Hematopoietic multipotent progenitor cell (in vitro differentiated cells): ENCODE measurements at places on chromosomes 1 and 21.

GRCh38 chr1:177274687-177275211 is 104.0 kb downstream of the BRINP2 start:
- no peak for DNase-seq

- no peak for DNase-seq
These were observed 608.8 kb upstream of the CHRM3 start for GRCh38 chr1:238777551-238777950.

GRCh38 chr1:87190402-87190801 is 138.3 kb upstream of the LMO4 start:
- no peak for DNase-seq

- DNase-seq = no peak
These were observed 6.8 kb downstream of the MIER1 start for GRCh38 chr1:66931590-66931989.

DNA sequence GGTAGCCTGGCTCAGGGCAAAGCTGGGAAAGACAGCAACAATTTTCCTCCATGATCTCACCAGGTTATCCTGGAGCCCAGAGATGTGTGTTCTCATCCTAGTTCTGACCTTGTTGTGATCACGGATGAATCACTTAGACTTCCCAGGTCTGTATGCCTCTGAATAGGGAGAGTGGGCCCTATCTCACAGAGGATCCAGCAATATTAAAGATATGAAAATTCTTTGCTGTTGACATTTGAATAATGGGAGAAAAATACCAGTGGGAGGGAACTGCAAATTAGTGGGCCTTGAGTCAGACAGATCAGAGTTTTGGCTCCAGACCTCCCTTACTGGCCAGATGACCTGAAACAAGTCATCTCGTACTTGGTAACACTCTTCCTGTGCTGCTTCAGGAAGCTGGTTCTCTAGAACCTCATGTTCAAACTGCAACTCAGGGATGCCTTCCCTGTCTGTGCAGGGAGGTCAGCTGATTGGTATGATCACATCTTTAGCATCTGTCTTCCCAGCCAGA is 32.8 kb upstream of the RNF19B start:
- no peak for DNase-seq

- DNase-seq = peak; percentile 96
These were observed at the start of gene IPO13 for GRCh38 chr1:43946236-43947060. IPO13 (plus strand) TSS chr1:43946950; CDS start chr1:43947601, 651 bp downstream.

DNA sequence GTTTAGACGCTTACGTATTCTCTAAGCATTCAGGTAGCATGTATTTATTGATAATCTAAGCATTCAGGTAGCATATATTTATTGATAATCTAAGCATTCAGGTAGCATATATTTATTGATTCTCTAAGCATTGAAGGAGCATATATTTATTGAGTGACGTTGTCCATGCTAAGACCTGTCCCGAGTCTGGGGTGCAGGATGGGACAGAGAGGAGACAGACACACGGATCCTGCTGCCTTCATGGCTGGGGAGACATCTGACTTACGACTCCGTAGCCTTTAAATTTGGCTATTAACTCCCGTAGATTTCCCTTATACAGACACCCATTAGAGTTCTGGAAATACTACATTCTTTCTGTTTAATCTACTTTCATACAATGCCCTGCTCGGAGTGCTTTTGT is 982 bp downstream of the SCCPDH start:
- DNase-seq = no peak

- peak; percentile 21 for DNase-seq
These were observed 13.1 kb upstream of the EXO1 start for GRCh38 chr1:241834733-241835377.

GRCh38 chr1:99659755-99660210 is 13.9 kb downstream of the PALMD start:
- DNase-seq = no peak

DNA sequence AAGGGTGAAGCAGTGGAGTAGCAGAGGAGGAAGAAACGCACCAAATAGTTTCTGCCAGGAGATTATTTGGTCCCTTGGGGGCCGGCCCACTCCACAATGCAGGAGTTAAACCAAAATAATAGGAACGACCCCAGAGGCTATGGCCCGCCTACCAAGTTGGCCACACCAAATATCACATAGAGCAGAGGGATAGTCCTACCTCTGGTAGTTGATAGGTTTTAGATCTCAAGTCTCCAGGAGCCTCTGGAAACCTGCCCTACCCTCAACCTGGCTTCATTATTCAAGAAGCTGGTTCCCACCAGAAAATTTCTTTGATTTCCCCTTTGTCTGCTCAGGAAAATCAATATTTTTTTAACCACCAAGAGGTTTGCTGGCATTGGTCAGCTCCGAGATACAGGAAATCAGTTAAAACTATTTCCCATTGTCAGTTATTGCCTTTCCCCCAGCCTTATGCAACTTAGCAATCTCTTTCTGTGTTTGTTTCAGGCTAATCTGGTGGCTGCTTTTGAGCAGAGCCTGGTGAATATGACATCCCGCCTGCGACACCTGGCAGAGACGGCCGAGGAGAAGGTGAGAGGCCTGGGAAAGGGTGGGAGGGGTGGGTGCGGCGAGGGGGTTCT is 35.5 kb upstream of the IPO9 start:
- DNase-seq = no peak

DNA sequence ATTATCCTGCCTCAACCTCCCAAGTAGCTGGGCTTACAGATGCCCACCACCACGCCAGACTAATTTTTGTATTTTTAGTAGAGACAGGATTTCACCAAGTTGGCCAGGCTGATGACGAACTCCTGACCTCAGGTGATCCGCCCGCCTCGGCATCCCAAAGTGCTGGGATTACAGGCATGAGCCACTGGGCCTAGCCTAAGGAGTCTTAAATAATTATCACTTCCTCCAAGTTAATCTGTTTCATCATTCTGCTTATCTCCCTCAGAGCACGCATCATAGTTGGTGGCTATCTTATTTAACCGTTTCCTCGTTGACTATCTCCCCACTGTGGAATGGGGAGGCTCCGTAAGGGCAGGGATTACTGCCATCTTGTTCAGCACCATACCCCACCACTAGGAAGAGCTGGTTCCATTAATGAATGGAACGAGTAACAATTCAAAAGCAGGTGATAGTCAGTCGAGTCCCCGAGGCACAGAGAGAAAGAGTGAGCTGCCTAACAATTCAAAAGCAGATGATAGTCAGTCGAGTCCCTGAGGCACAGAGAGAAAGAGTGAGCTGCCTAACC is 52.7 kb downstream of the GLUL start:
- no peak for DNase-seq

- no peak for DNase-seq
These were observed 28.5 kb downstream of the SH3BGR start for GRCh38 chr21:39480271-39480670.

- no peak for DNase-seq
These were observed 36.1 kb upstream of the CACYBP start for GRCh38 chr1:174963529-174964125.

DNA sequence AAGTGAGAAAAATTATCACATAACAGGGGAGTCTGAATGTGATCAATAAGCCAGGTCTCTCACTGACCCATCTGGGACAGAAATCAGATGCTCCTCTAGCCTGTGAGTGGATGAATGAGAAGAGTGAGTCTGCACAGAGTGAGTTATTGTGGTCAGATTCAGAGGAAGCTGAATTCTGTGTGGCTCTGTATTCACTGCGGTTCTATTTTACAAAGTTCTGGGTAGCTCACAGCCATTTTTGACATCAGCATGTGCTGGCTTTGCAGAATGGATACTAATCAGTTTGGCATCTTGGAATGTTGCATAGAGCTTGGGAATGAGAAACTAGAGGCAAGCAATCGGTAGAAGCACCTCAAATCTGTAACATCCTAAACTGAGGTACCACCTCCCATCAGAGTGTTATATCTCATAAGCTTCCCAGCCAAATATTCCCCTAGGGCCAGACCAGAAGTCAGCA is 3.8 kb downstream of the COLGALT2 start:
- DNase-seq = no peak

DNA sequence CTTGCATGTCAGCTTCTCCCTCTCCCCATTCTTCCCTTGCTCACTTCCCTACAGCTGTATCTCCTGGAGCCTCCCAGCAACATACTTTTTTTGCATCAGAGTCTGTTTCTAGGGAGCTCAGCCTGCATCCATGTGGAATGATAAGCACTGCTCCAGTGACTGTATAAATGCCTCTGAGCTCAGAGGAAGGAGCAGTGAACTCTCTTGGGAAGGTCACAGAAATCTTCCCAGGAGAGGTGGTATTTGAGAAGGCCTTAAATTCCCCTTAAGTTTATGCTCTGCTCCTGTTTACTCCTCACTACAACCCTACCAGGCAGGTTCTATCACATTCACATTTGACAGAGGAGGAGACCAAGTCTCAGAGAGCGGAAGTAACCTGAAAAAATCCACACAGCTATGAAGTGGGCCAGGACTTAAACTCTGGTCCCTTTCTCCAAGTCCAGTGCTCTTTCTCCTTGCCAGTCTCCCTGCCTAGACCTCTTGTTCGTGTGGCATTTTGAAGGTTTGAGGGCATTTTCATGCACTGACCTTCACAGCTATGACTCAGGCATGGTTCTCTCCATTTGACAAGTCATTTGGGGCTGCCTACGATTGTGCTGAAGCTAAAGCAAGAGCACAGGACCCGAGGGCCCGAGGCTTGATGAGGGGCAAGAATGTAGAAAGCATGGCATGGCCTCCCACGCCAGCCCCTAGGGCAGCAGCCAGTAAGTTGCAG is 5.6 kb upstream of the UBXN10 start:
- DNase-seq = no peak

GRCh38 chr21:15549671-15550070 is 180.1 kb upstream of the USP25 start:
- no peak for DNase-seq

- DNase-seq = no peak
These were observed 85.7 kb downstream of the DMRTB1 start for GRCh38 chr1:53544728-53545515.

GRCh38 chr1:67300561-67300960 is 7.1 kb upstream of the IL12RB2 start:
- no peak for DNase-seq

GRCh38 chr21:41124641-41125201 is 43.2 kb upstream of the BACE2 start:
- DNase-seq = no peak

GRCh38 chr1:162541619-162542141 is 19.8 kb upstream of the UAP1 start:
- no peak for DNase-seq

DNA sequence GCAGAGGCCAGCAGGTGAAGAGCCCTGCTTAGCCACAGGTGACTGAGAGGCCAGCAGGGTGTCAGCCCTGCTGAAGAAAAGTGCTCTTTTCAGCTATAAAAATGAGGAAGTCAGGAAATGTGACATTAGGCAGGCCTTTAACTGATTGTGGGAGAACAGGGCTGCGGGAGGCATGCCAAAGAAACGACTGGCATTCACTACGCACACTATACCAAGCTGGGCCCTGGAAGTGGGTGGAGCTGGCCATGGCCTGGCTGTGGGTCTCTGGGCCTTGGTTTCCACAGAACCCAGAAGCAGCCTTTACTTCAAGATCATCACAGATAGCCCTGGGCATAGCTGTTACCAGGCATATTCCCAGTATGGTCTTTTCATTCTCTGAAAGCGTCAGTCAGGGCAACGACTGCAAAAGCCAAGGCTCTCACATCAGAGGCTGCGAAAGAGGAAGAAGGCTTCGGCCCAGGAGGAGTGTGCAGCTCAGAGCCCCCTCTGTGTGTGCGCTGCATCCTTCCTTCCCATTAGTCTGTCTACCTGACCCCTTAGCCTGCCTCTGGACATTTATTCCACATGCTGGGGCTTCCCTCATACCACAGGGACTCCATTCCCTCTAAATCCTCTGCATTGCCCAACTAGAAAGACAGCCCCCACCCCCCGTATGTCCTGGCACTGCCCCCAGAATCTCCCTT is 14.3 kb downstream of the SLC2A1 start:
- DNase-seq = peak; percentile 62

DNA sequence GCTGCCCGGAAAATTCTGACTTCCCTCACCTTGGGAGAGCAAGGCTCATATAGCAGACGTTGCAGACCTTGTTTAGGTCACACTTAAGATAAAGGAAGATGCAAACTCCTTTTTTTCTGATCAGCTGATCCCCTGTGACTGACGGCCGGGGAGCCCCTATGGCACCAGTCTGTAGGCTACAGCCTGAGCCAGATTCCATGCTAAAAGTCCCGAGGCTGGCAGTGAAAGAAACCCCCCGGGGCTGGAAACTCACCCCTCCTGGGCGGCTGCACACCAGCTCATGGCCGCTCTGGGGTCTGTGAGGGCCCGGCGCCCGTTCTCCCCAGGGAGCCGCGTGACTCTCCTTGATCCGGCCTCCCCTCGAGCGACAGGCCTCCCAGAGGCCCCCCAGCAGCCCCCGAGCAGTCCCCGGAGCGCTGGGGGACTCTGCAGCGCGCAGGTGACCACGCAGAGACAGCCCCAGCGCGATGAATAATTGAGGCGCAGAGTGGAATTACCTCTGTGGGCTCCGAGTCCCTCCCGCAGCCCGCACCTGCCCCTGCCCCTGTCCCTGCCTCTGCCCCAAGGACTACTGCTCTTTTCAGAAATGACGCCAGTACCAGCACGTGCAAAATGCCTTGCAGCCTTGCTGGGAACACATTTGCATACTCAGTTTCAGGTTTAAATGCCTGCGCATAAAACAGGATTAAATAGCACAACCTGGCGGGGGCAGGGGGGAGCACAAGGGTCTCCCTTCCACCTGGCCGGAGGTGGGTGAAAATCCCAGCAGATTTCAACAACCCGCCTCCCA is 62.6 kb upstream of the CLDN14 start:
- DNase-seq = no peak

GRCh38 chr1:10494754-10495474 is 20.2 kb downstream of the PEX14 start:
- peak; percentile 61 for DNase-seq

- no peak for DNase-seq
These were observed 28.0 kb upstream of the H3-3A start for GRCh38 chr1:226034482-226034881.

GRCh38 chr1:174913225-174913903 is 86.4 kb upstream of the CACYBP start:
- DNase-seq = no peak

DNA sequence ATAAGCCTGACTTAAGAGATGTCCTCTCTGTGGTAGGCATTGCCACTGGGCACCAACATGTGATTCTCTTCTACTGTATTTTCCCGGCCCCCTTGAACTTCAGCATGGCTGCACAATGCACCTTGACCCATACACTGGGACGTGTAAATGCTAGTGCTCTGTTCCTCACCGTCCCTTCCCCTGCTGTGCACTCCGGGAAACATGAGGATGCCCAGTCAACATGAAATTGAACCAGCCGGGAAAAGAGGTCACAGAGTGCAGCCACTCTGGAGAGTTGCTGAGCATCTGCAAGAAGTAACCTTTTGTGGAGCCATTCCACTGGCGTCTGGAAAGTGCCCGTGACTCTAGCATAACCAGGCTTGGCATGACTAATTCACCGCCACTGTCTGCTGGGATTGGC is 646.7 kb downstream of the NPHP4 start:
- no peak for DNase-seq

- DNase-seq = no peak
These were observed 12.3 kb downstream of the RIT1 start for GRCh38 chr1:155898888-155899287.
